ENCODE measurements at places on chromosomes 11 and 22. TPM values are rescaled to one million over a fixed set of nuclear protein-coding genes. Genes with fewer than 3 reads are reported as not detected.

The SHANK2 gene
- total RNA-seq: 26.0 TPM

The OR8B3 gene
- total RNA-seq: not detected

The RRP7A gene
- 79.4 TPM for total RNA-seq

The VSIG10L2 gene
- total RNA-seq: not detected

DNA sequence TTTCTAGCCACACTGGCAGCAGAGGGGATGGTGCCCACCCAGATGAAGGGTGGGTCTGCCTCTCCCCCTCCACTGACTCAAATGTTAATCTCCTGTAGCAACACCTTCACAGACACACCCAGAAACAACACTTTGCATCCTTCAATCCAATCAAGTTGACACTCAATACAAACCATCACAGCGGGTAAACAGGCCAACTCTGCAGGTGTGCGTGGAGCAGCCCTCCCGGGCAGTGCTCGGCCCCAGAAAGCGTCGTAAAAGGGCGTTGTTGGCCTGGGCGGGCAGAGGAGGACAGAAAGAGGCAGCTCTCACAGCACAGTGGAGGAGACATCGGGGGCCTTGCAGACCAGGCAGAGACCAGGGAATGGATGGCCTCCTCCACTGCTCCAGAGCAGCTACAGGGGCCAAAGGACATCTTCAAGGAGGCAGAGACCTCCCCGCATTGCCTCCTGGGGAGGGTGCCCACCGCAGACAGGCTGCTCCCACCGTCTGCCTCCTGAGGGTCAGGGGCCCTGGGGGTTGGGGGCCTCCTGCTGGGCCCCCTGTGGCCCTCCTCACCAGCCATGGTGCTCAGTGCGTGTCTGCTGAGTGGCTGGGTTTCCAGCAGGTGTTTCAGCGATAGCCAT lies 56.1 kb upstream of the FADD start:
- no peaks in the 10 kb centered on the region for H3K36me3 ChIP-seq
- H3K4me3 ChIP-seq: no peak overlapping the region
- H3K4me1 ChIP-seq: no peaks in the 10 kb centered on the region
- no peak overlapping the region for H3K27ac ChIP-seq

- no peak overlapping the region for H3K27ac ChIP-seq
- no peaks in the 10 kb centered on the region for H3K4me1 ChIP-seq
- H3K36me3 ChIP-seq: no peaks in the 10 kb centered on the region
Observed at GRCh38 chr11:75518771-75519653, 6.7 kb downstream of the GDPD5 start.
